ENCODE measurements at places on chromosomes 12 and 14.

DNA sequence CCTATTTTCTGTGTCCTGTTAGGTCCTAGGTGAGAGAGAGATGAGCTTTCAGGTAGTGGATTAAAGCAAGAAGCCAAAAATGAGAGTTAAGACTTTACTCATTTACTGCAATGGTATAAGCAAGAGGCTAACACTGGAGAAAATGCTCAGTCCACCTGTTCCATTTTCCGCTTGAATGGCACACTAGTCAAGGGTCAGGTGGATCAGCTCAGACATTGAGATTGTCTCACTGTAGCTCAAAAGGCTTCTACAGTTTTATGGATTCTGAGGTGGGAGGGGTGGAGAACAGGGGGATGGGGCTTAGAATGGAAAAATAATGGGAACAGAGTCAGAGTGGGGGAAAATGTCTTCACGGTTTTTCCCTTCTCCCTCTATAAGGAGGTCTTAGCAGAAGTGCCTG lies 57.3 kb upstream of the MUCL1 start:
- no peak for DNase-seq

DNA sequence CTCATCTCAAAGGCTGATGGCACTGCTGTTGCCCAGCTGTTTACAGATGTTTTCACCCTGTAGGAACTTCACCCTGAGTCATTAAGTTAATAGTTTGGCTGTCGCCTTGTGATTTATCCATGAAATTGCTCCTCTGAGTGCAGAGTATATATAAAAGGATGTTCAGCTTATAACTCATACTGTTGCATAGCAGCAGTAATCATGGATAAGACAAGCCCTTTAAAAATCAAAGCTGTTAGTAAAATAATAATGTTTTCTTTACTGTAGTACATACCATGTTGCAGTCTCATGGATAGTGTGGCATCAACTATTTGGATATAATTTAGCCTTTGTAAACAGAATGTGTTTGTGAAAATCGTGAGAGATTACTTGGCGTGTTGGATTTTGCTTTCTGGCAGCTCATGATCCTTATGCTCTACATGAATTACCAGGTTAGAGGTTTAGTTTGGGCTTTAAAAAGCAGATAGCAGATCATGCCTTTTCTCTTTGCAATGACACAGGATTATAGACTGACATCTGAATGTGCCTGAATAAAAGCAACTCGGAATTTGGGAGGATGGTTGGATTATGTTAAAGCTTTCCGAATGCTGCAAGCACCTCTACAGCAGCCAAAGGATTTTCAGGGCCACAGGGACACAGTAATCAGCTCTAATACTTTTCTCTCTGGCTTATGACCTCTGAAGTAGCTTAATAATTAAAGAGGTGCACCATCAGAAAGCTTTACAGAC lies 279.7 kb upstream of the ATP2B1 start:
- DNase-seq = no peak

DNA sequence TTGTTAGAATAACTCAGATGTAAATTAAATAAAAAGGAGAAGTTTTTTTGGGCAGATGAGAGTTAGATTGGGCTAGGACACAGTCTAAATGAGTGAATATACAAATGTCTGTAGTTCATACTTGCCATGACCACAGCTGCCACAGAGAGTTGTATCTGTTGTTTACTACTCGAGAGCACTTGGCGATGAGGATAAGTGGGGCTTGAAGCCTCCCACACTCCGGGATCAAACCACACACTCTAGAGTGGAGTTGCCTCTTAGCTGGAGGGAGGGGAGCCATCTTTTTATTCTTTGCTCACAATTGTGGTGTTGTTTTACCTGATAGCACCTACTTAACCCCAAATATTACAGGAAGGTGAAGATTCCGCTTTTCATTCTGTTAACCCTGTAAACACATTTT lies 27.5 kb downstream of the BEST3 start:
- no peak for DNase-seq

DNA sequence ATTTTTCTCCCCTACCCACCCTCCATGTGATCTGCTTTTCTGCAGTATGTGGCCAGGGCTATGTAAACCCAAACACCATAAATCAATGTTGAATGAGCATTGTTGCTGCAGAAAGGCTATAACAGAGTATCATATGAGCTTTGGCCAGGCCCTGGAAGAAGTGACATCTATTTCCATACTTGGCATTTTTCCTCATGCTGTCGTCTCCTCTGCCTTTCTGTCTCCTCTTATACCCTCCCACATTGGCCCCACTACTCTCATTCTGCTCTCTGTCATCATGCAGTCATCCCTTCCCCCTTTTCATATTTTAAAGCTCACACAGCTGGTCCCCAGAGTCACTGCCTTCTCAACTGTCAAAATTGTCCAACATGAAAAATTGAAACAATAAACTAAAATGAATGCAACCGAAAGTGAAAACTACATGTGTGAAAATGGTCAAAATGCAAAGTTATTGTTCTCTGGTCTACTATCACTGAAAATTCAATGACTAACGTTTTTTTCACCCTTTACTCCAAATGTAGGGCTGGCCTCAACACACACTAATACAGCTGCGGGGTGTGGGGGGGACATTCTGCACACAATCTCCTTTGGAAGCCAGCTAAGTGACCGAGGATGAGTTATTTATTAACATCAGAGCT lies 290.7 kb upstream of the TMPO start:
- no peak for DNase-seq

DNA sequence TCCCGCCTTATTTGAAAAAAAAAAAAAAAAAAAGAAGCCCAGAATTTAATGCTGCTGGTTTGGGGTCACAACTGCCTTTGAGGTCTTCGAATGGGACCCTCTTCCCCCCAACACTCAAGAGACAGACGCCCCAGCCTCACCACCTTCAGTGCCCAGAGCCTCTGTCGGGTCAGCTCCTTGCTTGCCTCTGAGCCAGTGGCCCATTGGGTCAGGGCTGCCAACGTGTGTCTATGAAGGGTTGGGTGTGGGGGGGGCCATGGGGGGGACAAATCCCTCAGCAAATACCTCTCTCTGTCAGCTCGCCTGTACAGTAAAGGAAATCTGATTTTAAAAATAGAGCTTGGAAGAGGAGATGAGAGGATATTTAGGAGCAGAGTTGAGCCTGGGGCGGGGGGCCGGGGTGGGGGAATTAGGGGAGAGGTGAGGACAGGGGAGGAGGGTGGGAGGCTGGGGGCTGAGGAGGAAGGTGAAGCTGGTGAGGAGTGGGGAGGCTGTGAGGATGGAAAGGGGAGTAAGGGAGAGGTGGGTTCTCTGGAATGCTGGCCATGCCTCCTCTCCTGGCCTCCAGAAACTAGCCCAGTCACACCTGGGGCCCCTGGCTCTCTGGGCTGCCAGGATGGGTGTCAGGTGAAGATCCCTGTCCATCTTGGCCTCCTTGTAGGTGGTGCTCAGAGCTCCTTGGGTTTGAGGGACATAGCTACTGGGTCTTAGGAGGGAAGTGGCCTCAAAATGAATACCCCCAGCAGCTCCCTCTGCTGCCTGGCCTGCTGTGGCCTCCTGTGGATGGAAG lies 13.3 kb downstream of the RTL1 start:
- DNase-seq = no peak

DNA sequence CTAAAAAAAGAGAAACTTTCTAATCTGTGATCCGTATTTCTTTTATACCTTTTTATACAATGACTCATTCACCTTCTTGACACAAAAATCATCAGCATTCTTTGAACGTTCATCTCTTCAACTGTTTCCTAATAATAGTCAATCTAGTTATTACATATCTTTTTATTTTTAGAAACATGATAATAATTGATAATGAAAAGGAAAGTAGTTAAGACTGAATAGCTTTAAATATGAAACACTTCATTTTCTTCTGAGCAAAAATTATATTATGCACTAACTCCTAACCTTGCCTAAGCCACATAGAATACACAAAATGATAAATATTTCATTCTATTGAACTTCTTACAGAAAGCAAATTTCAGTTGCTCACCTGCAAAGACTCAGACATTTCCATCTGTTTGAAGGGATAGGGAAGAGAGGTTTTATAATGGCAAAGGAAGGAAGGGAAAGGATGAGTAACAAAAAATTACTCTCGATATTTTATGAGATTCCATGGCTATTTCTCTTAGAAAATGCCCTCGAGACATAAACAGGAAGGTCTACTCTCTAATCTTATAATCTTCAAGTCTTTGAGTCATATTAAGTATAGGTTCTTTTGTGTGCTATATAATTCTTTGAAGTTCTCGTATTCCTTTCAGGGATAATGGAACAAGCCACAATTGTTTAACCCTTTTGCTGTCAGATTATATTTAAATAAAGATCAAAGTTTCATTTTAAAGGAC lies 7.5 kb upstream of the KLHL42 start:
- DNase-seq = no peak

GRCh38 chr14:101467181-101467926 lies 93.9 kb upstream of the DIO3 start:
- DNase-seq = no peak

DNA sequence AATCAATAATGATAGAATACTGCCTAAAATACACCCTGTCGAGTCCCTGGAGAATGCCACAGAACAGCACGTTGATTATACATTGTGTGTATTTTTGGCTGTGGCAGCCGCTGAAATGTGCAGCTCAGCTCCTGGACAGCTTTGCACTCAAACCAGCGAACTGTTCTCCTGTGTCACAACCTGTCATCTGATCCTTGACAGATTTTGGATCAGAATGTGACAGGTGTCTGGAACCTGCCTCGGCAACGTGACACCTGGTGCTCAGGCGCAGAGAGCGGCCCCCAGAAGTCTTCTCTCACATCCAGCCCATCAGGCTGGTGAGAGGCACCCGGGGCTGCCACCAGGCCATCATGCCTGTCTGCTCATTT lies 19.3 kb downstream of the MVK start:
- no peak for DNase-seq

GRCh38 chr14:58193542-58193941 lies 6.4 kb upstream of the ACTR10 start:
- no peak for DNase-seq

DNA sequence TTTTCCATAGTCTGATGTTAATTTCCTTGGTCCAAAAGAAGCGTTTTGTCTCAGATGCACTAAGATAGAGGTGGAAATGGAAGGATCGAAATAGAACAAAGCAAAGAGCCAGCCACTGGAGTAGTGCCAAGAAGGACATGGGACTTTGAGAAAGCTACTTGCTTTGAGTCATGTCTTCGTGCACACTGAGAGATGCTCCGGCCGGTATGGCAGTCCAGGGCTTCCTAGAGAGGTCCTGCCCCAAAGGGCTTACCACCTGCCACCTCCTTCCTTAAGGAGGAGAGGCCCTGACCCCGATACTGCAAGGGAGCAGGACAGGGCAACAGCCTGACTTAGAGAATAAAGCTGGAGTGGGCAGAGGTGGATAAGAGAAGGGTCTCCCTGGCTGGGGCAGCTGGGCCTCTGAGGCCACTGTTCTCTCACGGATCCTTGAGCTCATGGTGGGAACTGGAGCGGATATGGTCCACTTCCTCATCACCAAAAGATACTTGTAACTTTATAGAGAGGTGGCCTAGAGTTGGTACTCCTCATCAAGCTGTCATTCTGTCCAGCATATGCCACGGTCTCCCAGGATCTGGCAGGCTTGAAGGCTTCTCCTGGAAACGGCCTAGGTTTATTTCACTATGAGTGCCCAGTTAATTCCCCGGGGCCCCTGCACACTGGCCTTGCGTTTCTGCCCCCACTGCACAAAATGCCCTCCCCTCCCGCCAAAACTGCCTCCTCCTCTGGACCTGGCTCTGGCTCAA lies 57.4 kb downstream of the FOXN3 start:
- DNase-seq = no peak

GRCh38 chr14:93456356-93456755 lies 25.6 kb downstream of the UNC79 start:
- DNase-seq = no peak

GRCh38 chr12:114018669-114019068 lies 52.5 kb upstream of the RBM19 start:
- no peak for DNase-seq

DNA sequence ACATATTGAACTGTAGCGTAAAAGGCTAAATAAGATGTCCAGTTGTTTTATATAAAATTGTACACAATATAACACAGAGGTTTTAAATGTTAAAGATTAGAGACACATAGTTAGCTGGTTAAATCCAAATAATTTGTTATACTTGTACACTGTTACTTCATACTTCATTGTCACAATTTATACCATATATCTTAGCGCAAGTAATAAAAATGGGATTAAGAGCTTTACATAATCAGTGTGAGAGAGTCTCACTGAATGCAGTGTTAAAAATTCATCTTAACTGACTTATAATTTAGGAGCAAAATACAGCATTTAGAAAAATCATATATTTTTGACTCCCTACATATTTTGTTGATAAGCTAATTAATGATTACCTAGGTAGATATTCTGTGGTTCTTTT lies 36.1 kb downstream of the LRFN5 start:
- DNase-seq = no peak

DNA sequence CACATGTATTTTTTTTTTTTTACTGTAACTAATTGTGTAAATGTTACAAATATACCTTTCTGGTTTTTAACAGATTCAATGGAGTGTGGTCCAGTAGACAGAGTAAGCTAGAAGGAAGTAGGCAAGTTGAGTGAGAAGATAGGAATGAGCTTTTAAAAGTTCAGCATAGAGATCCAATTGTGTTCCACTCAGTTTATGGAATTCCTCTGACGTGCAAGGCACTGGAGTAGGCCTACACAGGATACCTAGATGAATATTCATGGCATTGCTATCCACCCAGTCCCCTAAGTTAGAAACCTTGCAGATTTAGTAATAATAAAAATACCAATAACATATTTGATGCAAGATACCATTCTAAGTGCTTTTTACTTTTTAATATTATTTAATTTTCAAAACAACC lies 225.6 kb upstream of the ARID2 start:
- no peak for DNase-seq

- no peak for DNase-seq
Measured at GRCh38 chr14:82126006-82126405, 592.4 kb upstream of the SEL1L start.

GRCh38 chr12:52558781-52559445 lies 6.0 kb upstream of the KRT71 start:
- DNase-seq = no peak

- DNase-seq = no peak
Measured at GRCh38 chr12:105292705-105293104, 37.8 kb upstream of the C12orf75 start.

DNA sequence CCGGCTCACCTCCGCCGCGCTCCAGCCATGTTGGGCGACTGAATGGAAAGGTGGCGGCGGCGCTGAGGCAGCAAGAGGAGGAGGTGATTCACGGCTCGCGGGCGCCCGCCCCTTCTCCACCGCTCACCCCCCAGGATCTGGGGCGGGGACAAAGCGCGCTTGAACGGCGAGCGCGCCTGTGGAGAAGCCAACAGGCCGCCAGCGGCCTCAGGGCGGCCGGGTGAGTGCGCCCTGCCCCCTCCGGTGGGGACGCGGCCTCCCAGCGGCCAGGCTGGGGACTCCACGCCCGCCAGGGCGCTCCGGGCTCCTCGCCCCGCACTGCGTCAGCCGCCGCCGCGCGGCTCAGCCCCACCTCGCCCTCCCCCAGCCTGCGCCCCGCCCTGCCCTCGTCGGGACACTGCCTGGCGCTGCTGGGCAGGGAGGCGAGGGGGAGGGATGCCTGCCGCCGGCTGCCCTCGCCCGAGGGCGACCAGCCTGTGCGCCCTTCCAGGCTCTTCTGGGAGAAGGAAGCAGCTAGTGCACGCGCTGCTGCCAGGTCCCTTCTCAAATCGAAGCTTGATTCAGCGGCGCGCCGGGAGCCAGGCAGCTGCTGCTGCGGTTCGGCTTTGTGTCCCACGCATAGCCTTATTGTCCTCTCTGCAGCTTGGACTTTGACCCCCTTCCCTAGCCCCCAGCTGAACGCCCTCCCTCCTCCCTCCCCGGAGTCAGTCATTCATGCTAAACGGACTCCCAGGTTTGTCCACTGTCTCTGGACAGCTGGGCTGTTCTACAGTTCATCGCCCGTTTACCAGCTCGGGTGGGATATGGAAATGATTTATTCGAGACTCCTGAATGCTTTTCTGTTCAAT lies at the start of gene KIF21A:
Gene KIF21A (minus strand): TSS at position 40 of the 848 bp plus-strand sequence. CDS start 150 bp downstream, outside the sequence.
- DNase-seq = peak; percentile 83

- DNase-seq = no peak
Measured at GRCh38 chr12:97754306-97754705, 291.7 kb downstream of the RMST start.
